PC-3 (cell line): ENCODE measurements at places on chromosomes 7 and 10.

DNA sequence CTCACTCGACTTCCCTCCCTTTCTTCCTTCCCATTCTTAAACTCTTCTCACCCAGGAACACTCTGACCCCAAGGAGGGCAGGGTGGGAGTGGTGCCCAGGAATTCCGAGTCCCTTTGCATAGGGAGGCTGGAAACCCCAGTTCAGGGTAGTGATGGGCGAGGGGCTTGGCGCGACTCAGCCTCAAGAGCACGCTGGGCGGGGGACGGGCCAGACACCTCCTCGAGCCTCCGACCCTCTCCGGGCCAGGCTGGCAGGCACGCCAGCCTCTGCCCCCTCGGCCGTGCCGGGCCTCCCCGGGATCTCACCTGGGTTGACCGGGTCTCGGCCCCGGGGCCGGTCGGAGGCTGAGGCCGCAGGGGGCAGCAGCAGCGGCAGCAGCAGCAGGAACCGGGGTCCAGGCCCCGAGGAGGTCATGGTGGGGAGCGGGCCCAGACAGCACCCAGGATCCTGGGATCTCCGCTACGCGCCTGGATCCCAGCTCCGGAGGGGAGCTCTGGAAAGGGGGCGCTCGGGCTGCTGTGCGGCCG lies 457 bp downstream of the PLOD3 start:
- DNase-seq, result no peak

DNA sequence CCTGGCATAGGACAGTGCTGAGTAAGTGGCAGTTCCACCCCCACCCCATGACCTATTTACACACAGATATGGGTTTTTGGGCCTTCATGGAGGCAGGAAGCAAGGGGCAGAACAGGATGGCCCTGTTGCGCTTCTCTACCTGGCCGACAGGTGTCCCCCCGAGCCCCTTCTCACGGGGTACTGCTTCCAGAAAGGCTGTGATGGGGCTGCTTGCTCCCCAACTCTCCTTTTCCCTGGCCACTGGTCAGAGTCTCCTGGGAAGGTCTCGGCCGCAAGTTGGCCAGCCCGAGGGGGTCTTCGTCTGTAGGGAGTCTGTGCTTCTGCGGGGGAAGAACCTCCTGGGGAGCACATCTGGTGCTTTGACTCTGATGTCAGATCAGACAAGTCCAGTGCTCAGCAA lies 139.8 kb upstream of the TNS3 start:
- no peak for DNase-seq

DNA sequence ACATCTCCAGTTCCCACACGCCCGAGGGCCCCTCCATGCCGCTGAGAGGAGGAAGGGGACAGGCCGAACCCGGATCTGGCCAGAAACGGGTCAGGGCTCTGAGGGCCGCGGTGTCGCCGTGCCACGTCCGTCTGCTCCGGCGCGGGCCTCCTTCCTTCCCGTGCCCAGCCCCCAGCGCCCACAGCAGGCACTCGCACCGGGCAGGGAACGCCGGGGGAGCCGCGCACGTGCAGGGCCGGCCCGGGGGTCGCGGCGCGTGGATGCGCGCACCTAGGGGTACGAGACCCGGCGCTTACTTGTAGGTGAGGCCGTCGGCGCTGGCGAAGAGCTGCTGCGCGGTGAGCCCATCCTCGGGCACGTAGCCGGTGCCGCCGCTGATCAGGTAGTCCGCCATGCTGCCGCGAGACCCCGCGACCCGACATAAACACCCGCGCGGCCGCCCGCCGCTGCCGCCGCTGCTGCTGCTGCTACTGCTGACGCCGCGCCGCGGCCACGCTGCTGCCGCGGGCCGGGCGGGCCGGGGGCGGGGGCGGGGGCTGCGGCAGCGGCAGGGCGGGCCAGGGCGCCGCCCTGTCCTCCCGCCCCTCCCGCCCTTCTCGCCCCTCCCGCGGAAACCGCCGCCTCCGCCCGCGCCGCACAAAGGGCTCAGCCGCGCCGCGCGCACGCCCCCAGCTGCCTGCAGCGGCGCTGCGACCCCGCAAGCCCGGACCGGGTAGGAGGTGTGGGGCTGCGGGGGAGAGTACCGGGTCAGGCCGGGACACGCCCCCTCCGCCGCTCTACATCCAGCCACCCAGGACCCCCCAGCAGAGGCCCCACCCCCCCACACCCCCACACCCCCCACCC lies 4.1 kb downstream of the IMPDH1 start:
- peak; percentile 43 for DNase-seq

- DNase-seq, result peak; percentile 93
These were observed 32.5 kb upstream of the EPC1 start for GRCh38 chr10:32379318-32379949.

GRCh38 chr10:31064348-31064747 lies 32.7 kb upstream of the ZNF438 start:
- DNase-seq, result no peak
